ENCODE measurements at places on chromosomes 4 and X.

- DNase-seq: no peak
These were observed 30.6 kb downstream of the ANK2 start for GRCh38 chr4:113080050-113080449.

- no peak for DNase-seq
These were observed 196.6 kb upstream of the ETNPPL start for GRCh38 chr4:108959491-108959890.

DNA sequence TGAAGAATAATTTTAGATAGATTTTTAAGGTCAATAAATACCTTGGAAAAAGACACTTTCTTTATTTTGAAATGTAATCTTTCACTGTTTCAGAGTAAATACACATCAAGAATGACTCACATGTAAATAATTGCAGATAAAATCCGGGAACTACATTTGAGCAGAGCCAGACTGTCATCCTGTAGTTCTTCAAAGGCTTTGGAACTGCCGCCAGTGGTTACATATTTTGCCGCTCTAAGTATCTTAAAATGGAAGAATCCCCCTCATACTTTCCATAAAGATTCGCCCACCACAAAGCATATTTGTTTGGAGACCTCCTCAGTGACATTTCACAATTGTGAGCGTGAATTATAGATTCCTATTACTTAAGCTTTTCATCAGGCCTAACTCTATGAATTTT, 607.8 kb upstream of the ZFP42 start:
- no peak for DNase-seq

DNA sequence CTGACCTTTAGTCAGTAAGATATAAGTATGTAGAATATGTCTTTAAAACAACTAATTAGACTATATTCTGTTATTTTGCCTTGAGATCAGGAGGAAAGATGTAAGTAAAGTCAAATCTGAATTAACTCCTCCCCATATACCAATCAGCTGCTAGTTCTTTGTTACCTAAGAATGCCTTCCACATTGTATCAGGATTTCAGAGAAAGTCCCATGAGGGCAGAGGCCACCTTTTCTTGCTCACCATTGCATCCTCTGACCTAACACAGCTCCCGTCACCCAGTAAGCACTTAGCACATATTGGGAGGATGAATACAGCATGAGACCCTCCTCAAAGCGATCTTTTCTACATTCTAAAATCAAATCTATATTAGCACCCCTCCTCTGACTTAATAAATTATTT, 87.0 kb downstream of the COL25A1 start:
- DNase-seq: no peak

GRCh38 chr4:7902826-7903225, 36.8 kb downstream of the AFAP1 start:
- no peak for DNase-seq

GRCh38 chr4:97942137-97942536, 201.1 kb downstream of the STPG2 start:
- DNase-seq: peak; percentile 35

- DNase-seq: no peak
These were observed 171.8 kb upstream of the TBL1X start for GRCh38 chrX:9293051-9293496.

GRCh38 chr4:68074397-68074796, 55.3 kb downstream of the TMPRSS11F start:
- peak; percentile 71 for DNase-seq

- no peak for DNase-seq
These were observed 22.0 kb upstream of the PGRMC2 start for GRCh38 chr4:128309585-128309984.

GRCh38 chr4:2995546-2996265, 32.3 kb downstream of the GRK4 start:
- DNase-seq: no peak

DNA sequence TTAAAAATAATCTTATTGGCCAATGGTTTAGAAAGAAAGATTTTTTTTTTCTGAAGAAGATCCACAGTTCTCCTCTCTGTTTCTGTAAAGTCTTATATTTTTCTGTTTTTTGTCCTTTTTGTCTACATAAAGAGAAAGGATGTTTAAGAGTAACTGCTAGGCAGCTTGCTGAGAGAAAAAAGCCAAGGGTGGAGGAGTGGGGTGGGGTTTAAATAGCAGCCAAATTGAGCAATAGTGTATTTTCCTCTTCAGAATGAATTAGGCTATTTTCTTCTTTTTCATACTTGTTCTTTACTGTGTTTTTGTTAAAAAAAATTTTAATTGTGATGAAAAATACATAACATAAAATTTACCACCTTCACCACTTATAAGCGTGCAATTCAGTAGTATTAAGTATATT, 224.6 kb downstream of the SOWAHB start:
- no peak for DNase-seq

DNA sequence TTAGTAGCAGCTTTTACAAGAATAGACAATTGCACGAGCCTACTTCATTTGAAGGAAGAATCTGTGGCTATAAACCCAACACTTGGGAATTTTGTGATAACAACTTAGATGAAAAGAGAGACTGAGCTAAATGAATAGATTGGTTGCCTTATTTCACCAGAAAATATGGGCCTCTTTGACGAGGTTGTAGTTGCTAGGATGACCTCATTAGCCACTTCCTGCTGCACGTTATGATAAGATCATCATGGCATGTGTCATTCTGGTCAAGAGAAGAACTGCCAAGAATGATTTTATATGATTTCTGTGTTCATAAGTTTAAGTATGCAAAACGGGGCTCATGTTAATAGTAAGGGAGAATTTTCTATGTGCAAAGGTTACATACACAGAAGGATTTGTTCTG, 321.9 kb upstream of the GIMD1 start:
- DNase-seq: peak; percentile 74

DNA sequence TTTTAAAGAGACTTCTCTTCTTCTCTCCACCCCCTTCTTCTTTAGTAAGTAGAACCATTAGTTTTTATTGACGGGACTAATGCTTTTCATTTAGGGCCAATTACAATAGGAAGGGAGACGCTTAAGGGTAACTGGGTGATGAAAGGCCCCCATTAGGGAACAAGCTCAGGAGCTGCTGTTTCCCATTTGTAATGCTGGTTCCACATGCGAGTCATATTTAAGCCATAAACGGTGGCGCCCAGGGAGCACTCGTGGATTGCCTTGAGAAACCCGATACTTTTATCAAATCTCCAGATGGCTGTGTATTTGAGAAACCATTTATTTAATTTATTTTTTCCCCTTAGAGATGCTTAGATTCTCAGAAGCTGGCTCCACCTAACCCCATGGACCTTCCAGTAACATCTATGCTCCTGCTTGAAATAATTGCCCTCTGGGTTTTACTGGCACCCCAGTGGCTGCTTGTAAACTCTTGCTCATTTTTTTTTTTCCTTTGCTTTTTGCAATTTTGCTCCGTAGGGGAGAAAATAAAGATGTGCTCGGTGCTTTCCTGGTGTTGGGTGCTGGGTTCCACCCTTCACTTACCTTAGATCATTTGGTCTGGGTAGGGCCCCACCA, 124.2 kb upstream of the MSX1 start:
- DNase-seq: no peak

GRCh38 chr4:37689353-37690095, 3.3 kb upstream of the RELL1 start:
- no peak for DNase-seq

GRCh38 chrX:16839852-16840460, 30.2 kb downstream of the RBBP7 start:
- DNase-seq: peak; percentile 48
